T-cell (primary cell): ENCODE measurements at places on chromosomes 1 and 21. TPM values are rescaled to one million over a fixed set of nuclear protein-coding genes. Genes with fewer than 3 reads are reported as not detected.

The P3H1 gene
- total RNA-seq = 62.9 TPM

The IL22RA1 gene
- not detected for total RNA-seq

The C1orf53 gene
- total RNA-seq = not detected

The KCNA2 gene
- 0.93 TPM for total RNA-seq

The DIO1 gene
- total RNA-seq = not detected

The OLIG2 gene
- not detected for total RNA-seq

The RIPPLY3 gene
- total RNA-seq = not detected

The PRELP gene
- total RNA-seq = 0.13 TPM

The KLF17 gene
- total RNA-seq = not detected

The ANXA9 gene
- not detected for total RNA-seq

The HTR6 gene
- total RNA-seq = 0.19 TPM

The LIPI gene
- not detected for total RNA-seq

The OVAAL gene
- not detected for total RNA-seq

The PROK1 gene
- not detected for total RNA-seq

The RGS8 gene
- not detected for total RNA-seq
